ENCODE measurements at places on chromosomes 16 and 17.

DNA sequence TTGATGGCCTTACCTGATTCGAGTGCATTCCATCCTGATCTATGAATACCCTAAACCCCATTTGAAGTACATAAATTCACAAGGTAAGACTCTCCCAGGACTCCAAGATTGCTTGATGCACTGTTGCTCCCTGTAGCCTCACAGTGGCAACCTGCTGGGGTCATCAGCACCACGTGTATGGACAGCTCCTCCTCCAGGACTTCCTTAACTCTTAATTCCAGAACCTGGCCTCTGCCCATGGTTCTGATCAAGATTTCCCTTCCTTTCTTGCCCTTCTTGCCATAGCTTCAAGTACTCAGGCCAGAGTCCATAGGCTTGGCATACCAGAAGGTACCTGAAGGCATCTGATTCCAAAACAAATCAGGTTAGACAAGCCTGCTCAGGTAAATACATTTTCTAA, 34.0 kb upstream of the NLK start:
- no peak for DNase-seq

- no peak for DNase-seq
Observed at GRCh38 chr17:31508288-31509094, 117.0 kb downstream of the RAB11FIP4 start.

DNA sequence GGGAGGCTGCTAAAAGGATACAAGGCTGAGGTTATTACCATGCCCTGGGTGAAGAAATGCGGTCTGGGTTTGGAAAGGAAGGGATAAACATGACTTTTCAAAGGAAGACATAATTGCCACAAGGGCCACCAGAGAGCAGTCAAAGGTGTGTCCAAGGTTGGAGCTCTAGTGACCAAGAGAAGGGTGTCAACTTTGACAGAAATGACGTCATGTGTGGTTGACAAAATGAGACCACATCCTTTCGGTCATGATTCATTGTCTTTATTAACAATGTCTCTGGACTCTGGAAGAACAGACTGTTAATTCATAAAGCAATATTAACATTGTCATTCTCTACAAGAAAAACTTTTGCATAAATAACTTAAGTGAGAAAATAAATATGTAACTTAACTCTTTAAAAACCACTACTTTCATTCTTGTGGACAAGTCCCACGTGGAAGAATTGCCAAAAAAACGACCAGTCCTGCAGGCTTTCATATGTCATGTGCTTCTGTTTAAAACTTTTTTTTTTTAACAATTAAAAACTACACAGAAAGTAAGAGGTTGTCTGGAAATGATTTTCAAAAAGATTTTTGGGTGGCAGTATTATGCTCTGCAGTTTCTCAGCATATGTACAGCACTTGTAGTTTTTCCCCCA, 5.0 kb downstream of the SOST start:
- no peak for DNase-seq

GRCh38 chr16:64109241-64109640, 1012.6 kb downstream of the CDH11 start:
- DNase-seq = no peak

DNA sequence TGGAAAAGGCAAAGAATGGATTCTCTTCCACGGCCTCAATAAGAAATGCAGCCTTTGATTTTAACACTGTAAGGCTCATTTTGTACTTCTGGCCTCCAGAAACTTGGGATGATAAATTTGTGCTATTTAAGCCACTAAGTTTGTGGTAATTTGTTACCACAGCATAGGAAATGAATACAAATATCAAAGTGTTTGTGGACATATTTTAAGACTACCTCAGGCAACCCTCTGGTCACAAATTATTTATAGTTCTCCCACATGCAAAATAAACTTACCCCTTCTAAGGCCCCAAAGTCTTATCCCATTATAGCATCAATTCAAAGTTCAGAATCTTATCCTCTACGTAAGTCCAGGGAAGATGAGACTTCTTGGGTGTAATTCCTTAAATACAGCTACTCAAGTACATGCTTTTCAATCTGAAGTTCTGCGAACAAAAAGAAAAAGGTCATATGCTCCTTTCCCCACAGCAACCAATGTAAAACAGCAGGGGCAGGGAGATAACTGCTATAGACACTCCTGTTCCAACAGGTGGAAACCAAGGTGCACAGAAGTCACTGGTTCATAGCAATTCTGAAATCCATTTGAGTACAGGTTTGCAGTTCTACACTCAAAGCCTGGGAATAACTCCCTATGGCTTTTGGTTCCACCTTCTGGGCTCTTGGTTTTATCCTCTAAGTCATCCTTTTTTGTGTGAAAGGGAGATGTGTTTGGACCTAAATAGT, 5.4 kb upstream of the EFCAB13 start:
- no peak for DNase-seq

DNA sequence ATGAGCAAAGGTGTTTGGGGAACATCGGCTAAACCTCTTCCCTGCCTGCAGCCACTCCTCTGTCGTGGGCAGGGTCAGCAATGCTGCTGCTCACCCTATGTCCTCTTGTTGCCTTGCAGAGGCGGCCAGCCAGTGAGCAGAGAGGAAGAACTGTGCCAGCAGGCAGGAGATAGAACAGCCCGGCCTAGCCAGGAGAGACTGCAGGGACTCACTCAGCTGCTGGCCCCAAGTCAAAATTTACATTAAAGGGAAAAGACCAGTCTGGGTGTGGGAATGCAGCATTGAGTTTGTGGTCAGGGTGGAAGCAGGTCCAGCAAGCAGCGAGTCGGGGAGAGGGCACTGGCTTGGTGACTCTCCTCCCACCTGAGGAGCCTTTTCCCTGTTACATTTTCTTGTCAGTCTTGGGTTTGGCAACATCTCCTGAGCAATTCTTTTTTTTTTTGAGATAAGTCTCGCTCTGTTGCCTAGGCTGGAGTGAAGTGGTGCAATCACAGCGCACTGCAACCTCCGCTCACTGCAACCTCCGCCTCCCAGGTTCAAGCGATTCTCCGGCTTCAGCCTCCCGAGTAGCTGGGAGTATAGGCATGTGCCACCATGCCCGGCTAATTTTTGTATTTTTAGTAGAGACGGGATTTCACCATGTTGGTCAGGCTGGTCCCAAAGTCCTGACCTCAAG, 22.7 kb downstream of the LIG3 start:
- no peak for DNase-seq

DNA sequence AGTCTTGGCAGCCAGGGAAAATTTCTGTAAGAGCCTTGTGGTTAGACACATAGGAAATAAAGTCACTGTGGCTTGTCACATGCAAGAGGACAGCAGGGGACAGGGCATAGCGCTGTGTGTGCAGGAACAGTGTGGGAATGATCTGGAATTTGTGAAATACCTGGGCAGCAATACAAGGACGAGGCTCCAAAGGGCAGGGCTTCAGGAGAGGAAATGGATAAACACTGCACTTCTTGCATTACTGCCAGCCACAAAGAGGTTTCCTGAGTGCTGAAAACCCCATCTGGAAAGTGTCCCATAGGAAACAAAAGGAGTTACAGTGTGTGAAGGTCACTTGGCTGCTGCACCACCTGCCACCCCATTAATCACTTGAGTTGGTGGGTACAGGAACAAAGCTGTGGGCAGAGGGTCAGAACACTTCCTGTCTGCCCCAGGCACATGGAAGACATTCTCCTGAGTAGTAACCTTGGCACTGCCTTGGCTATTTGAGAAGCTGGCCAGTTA, 12.1 kb upstream of the HP start:
- DNase-seq = no peak

- peak; percentile 57 for DNase-seq
Observed at GRCh38 chr16:57946181-57946801, 24.6 kb downstream of the CNGB1 start.

- DNase-seq = no peak
Observed at GRCh38 chr17:82053130-82053529, 1.4 kb downstream of the GPS1 start.

DNA sequence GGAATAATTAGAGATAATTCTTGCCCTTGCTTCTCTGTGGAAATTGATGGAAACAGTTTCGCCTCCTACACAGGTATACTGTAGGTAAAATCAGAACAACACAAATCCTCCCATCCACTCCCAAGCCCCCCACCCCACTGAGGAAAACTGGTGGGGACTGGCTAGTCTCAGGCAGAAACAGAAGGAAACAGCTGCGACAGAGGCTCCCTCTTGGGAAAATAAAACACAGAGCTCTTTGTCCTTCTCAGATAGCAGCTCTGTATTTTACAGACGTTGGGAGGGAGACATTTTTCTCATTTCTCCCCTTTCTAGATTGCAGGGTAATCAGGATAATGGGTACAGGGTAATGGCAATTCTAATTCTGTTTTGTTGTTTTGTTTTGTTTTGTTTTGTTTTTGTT, 1.1 kb downstream of the SLFN13 start:
- DNase-seq = no peak

- DNase-seq = no peak
Observed at GRCh38 chr17:50689251-50689650, 18.5 kb downstream of the ANKRD40 start.

DNA sequence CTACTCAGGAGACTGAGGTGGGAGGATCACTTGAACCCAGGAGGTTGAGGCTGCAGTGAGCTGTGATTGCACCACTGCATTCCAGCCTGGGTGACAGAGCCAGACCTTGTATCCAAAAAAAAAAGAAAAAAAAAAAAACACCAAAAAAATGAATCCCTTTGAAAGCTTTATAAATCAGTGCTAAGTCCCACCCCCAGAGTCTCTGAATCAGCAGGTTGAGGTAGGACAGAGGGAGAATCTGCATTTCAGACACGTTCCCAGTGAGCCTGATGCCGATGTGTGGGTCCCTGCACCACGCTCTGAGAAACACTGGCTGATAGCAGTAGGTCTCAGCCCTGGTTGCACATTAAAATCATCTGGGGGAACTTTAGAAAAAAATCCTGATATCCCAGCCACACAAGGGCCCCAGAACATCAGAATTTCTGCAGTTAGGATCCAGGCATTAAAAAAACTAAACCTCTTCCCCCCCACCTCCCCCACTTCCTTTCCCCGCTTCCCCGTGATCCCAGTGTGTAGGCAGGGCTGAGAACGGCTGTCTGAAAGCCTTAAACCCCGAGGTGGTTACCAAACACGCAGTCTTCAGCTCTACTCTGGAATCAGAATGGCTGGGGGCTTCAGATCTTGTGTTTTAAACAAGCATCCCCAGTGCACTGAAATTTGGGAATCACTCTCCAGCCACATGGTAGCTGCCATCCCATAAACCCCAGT, 27.3 kb upstream of the GPRC5B start:
- no peak for DNase-seq

GRCh38 chr17:80005360-80006338, 30.0 kb downstream of the TBC1D16 start:
- DNase-seq = peak; percentile 59

GRCh38 chr17:3683054-3683511, 12.9 kb downstream of the P2RX5 start:
- DNase-seq = peak; percentile 41

- DNase-seq = no peak
Observed at GRCh38 chr16:19573997-19574396, 18.5 kb downstream of the VPS35L start.

- DNase-seq = no peak
Observed at GRCh38 chr17:40599468-40599763, 34.1 kb upstream of the CCR7 start.

- no peak for DNase-seq
Observed at GRCh38 chr17:38619937-38620550, 14.3 kb upstream of the SRCIN1 start.

GRCh38 chr16:50572700-50573099, 24.5 kb downstream of the NKD1 start:
- no peak for DNase-seq

GRCh38 chr17:64718058-64718457, 56.0 kb upstream of the SMURF2 start:
- DNase-seq = peak; percentile 7

GRCh38 chr16:26598061-26598460, 468.7 kb upstream of the C16orf82 start:
- DNase-seq = no peak

DNA sequence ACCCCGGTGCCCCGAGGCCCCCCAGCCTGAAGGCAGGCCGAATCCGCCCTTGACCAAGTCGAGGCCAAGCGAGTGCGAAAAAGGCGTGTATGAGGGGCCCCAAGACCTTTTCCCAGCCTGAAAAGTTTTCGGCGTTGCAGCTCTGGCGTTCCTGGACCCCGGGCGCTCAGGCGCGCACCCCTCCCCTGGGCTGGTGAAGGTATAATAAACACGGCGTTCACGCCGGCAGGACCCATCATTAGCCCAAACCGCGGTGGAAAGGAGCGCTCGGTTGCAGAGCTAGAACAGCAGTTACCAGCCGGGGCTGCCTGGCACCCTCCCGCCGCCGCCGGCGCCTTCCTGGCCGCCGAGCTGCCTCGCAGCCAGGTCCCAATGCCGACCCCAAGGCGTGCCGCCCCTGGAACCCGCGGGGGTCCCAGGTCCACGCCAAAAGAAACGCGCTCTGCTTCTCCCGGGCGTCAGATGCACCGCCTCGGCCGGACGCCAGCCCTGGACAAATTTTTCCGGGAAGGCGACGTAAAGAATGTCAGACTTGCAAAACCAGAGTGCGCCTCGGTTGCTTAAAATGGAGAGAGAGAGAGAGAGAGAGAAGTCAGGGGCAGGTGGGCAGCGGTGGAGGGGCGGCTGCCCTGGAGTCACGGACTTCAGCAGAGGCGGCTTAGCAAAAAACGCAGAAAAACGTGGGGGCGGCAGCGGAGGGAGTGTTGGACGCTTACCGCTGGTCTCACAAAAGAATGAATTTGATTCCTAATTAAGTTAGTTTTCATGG, 11.5 kb upstream of the FOXF1 start:
- no peak for DNase-seq

DNA sequence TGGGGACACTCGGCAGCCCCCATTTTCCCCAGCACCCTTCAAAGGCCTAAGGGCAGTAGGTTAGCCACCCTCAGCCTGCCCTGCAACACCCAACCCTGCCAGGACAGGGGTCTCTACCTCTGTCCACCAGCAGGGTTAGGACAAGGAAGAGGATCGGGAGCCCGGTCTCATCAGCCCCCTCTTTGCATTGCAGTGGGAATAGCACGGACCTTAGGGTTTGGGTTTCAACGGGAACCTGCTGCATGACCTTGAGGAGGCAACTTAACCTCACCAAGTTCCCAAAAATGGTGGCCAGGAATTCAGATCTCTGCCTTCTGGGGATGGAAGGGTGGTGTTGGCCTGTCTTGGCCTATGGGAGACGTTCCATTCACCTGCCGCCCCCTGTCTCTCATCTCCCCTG, 20.2 kb upstream of the SPPL2C start:
- no peak for DNase-seq

GRCh38 chr16:80656711-80657150, 115.9 kb downstream of the DYNLRB2 start:
- no peak for DNase-seq

- no peak for DNase-seq
Observed at GRCh38 chr16:67190041-67190440, at the start of gene EXOC3L1. Gene EXOC3L1 (minus strand): TSS chr16:67190136. CDS start chr16:67189676, 460 bp downstream.

GRCh38 chr16:47058295-47059086, 85.0 kb upstream of the DNAJA2 start:
- no peak for DNase-seq

GRCh38 chr16:52624891-52625290, 77.9 kb upstream of the TOX3 start:
- no peak for DNase-seq

DNA sequence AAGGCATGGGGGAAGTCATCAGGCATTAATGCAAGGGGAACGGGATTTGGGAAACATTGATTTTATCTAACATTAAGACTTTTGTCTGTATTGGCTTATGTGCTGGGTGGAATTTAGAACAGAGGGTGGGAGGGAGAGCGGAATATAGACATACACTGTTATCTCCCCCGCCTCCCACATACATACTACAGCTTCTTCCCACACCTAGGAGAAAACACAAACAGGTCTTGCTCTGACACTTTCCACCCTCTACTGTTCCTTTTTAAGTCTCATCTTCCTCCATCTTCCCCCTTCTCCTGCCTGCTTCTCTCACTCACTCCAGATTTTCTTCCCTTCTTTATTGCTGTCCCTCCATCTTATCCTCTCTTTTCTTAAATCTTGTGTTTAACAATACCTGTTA, 425 bp downstream of the OR4D1 start:
- DNase-seq = no peak

All from NCI-H1436 (cell line).